ENCODE measurements at places on chromosomes 3 and 15.

DNA sequence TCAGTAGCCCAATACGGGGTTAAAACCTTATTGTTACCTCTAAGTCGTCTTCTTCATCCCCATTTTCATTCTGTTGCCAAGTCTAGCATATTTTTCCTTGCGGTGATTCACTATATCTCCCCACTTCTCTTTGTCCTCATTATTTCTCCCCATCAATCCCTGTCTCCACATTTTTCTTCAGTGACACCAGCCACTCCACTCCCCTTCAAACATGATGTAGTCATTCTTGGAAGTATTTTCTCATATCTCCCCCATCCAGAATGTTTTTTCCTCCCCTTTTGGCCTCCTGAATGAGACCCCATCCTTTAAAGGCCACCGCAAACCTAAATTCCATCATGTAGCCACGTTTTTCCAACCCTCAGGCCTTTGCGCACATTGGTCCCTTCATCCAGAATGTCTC lies 105.9 kb downstream of the TOP2B start:
- DNase-seq: no peak

DNA sequence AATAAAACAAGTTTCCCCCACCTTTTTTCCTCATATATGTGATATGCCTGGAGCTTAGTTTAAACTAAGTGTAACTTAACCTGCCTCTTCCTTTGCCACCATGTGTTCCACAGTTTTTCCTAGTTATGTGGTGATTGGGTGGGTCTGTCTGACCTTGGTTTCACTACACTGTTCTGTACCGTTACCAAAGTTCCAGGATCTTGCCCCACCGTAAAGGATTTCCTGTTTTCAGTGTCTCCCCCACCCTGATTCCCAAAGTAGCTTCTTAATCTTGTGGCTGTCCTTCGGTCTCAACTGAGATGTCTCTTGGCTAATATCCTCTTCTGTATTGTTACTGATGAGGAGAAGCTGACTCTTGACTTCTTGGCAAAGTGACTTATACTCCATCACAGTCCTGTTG lies 6.4 kb upstream of the MGA start:
- DNase-seq: no peak

DNA sequence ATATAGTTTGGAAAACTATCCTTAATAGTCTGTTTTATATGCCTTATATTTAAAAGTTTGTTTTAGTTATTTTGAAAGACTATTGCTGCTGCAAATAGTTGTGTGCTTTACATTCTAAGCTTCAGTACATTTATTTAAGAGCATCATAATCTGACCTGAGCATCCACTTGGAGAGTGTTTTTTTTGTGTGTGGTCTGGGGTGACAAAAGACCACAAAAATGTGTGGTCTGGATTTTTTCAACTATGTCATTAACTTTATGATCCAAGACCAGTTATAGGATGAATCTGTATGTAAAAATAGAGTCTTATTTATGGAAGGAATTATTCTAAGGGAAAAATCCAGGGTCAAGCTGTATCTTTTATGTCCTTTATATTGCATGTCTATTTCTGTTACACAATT lies 77.4 kb downstream of the SLTM start:
- no peak for DNase-seq

DNA sequence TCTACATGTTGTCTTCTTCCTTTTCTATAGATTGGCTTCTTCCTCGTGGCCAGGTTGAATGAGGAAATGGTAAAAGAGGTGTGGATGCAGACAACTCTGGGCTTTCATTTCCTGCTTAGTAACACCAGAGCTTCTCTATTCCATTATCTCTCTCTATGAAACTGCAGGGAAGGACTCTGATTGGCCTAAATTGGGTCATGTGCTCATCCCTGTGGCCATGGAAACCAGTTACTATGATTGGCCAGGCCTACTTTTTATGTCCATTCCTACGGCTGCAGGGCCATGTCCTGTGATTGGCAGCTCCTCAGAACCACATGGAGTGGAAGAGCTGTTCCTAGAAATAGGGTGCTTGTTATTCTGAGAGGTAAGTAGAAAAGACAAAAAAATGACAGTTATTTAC lies 486.9 kb upstream of the ADAMTS9 start:
- no peak for DNase-seq

- DNase-seq: no peak
Measured at GRCh38 chr3:99071096-99071495, 169.6 kb upstream of the DCBLD2 start.

DNA sequence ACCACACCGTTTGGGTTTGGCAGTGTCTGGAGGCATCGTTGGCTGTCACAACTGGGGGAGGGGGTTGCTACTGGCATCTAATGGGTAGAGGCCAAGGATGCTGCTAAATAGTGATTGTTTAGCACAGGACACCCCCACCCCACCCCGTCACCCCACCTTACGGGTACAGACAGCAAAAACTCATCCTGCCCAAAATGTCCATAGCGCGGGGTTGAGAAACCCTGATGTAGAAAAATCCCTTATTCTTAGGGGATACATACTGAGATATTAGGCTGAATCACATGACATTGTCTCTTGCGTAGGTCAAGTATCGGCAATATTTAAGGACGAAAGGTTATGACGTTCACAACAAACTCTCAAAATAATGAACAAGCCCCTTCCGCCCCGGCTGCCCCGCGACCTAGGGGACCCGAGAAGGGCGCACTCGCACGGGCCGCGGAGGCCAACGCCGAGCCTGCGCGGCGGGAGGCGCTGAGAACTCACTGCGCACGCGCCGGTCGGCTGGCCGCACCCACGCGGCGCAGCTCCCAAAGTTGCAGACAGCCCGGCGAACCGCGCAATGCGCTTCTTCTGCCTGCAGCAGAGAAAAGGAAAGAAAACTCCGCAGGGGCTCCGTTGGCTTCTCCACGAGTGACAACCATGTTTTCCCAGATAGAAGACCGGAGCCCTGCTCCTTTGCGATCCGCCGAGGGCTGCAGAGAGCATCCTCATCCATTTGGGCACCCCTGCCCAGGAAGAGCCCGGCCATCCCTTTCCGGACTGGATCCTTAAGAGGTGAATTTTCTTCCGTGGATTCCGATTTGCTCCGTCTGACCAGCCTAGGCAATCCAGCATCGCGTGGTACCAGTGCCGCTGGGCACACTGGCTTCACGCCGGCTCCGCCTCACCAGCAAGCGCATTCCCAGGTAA lies 136.8 kb upstream of the CCDC54 start:
- DNase-seq: no peak

DNA sequence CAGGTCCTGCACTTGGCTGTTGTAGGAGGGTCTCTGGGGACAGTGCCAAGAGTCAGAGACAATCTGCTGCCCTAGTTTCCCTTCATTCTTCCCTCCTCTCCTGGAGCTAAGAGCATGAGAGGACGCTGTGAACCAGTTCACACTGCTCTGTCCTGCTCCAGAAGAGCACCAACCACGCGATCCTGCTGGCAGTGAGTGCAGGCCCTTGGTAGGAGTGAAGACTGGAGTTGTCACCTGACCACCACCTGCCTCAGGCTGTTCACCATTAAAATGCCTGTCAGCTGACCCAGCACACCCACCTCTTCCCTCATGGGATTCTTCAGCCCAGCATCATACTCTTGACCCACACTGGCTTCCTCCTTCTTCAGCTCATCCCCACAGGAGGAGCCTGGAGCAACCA lies 2.9 kb downstream of the TM6SF1 start:
- DNase-seq: no peak

DNA sequence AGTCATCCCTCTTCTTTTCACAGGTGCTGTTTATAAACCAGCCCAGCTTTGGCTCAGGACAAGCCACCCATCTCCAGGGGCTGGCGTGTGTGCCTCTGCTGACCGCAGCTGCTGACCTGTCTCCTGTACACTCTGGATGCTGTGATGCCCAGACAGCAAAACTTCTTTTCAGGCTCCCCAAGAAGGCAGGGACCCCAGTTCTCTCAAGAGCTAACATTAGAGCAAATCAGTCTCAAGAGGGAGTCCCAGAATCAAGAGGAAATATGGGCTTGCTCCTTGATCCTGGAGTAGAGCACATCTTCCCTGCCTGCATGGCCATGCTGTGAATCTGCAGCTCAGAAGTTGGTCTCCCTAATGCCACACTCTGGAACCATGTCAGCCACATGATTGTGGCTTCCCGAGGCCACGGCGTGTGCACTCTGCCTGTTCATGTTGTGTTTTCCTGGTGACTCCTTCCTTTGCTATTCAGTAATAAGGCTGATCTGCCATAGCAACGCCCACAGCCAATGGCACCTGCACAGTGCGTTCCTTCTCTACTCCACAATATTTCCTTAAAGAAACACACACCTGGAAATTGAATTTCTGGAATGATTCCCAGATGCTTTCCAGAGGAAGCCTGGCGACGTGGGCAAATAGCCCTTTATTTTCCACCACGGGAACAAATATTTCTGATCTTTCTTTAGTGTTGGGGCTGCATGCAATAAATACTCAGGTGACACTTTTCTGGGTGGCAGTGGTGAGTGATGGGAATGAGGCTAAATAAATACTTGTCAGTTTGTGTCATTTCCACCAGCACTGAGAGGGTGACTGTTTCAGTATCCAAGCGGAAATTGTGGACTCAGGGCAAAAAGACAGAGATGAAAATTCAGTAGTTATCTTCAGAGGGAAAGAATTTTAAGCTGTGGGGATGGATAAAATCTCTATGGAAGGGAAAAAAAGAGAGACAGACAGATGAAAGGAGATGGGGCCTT lies 21.9 kb upstream of the THSD4 start:
- DNase-seq: no peak

GRCh38 chr3:46848271-46849044 lies 14.8 kb downstream of the MYL3 start:
- DNase-seq: no peak

GRCh38 chr3:132788301-132788671 lies 66.1 kb upstream of the NPHP3 start:
- DNase-seq: peak; percentile 23

DNA sequence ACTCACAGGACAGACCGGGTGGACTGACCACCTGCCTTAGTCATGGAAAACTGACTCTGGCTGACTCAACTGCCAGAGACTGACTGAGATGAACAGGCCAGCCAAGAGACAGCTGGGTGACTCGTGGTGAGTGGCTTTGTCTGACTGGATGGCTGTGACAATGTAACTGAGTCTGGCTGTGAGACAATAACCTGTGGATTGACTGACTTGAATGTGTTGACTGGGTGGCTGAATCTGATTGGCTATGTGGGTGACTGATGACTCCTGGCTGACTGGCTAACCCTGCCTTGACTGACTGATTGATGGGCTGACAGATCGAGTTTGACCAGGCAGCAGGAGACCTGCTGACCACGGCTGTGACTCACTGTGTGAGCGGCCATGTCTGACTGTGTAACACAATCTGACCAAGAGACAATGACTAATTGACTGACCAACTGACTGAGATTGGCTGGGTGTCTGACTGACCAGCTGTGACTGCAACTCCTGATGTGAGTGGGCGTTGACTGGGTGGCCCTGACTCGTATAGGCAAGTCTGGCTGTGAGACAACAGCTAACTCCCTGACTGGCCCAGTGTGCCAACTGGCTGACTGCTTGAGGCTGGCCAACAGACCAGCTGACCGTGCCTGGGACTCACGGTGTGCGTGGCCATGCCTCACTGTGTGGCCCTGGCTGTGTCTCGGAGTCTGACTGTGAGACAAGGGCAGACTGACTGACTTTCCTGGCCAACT lies 509.1 kb downstream of the SHQ1 start:
- peak; percentile 77 for DNase-seq

Data from thoracic aorta (tissue), 2 donors.